ENCODE measurements at places on chromosomes 1 and 21. TPM values are rescaled to one million over a fixed set of nuclear protein-coding genes. Genes with fewer than 3 reads are reported as not detected.

DNA sequence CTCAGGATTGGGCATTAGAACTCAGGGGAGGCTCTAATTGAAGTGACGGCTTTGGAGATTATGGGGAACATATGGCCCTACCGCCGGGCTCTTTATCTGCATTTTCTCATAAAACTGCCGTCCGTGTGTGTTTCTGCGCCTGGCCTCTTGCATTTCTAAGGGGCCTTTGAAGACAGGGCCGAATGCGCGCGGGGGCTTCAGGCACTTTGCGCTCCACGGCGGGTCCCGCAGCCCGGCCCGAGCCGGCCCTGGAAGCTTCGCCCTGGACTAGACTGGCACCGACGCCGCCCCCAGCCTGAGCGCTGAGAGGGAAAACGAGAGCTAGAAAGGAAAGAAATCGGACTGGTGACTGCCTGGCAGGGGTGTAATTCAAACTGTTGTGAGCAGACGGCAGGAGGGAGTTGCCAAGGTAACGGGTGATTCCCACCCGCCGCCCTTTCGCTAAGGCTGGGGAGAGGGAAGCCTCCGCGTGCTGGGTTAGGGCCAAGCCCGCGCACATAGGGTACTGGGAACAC lies 120.7 kb downstream of the LMX1A start:
- H3K36me3 ChIP-seq, result no peaks in the 10 kb centered on the region
- DNase-seq, result no peak
- H3K4me3 ChIP-seq, result peak overlapping the region; percentile 44

DNA sequence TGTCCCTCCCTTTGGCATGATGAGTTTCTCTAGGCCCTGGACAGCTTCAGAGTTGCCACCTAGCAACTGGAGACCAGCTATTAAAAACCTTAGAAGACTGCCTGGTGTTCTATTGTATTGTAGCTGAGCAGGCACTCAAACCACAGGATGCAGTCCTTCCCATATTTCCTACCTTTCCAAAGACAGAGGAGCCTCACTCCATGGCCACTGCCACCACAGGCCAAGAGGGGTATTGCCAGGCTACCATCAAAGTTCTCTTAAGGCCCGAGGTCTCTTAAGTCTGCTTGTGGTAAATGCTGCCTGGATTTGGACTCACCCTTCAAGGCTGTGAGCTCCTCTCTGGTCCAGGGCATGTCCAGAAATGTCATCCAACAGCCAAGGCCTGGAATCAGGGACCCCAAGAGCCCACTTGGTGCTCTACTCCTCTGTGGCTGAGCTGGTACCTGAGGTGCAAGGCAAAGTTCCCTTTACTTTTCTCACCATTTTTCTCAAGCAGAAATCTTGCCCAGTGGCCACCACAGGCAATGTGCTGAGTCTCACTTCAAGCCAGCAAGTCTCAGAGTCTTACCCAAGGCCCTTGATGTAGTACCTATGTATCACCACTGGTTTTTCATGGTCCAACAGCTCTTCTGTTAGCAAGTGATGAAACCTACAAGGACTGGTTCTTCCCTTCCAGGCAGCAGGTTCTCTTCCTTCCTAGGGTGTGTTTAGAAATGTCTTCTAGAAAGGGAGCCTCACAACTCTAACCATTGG lies 269.4 kb downstream of the AMY1C start:
- no peaks in the 10 kb centered on the region for H3K4me1 ChIP-seq
- H3K4me3 ChIP-seq, result no peak overlapping the region
- no peak for DNase-seq
- H3K27ac ChIP-seq, result no peak overlapping the region
- no peaks in the 10 kb centered on the region for H3K27me3 ChIP-seq

- H3K36me3 ChIP-seq, result no peaks in the 10 kb centered on the region
- no peaks in the 10 kb centered on the region for H3K27me3 ChIP-seq
- DNase-seq, result no peak
Observed at GRCh38 chr1:53557369-53557768, 98.2 kb downstream of the DMRTB1 start.

DNA sequence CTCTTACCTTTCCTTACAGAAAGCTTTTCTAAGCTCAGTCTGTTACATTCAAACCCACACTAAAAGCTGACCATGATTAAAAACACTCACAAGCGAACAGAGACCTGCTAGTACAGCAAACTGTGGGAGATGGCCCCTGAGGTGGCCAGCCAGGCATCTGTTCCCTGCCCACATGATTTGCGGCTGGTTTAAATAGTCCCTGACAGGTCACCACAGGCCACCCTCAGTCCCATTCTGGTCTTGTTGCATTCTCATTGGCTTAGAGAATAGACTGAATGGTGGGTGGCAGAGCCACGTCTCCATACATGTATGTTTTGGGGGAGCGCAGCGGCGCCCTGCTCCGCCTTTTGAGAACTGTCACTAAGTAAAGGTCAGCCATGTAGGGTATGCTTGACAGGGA lies 2.3 kb upstream of the ACTA1 start:
- H3K27me3 ChIP-seq, result peaks cover 7% of the 10 kb centered on the region
- H3K36me3 ChIP-seq, result no peaks in the 10 kb centered on the region
- no peak overlapping the region for H3K27ac ChIP-seq
- H3K4me3 ChIP-seq, result no peak overlapping the region
- no peak for DNase-seq

DNA sequence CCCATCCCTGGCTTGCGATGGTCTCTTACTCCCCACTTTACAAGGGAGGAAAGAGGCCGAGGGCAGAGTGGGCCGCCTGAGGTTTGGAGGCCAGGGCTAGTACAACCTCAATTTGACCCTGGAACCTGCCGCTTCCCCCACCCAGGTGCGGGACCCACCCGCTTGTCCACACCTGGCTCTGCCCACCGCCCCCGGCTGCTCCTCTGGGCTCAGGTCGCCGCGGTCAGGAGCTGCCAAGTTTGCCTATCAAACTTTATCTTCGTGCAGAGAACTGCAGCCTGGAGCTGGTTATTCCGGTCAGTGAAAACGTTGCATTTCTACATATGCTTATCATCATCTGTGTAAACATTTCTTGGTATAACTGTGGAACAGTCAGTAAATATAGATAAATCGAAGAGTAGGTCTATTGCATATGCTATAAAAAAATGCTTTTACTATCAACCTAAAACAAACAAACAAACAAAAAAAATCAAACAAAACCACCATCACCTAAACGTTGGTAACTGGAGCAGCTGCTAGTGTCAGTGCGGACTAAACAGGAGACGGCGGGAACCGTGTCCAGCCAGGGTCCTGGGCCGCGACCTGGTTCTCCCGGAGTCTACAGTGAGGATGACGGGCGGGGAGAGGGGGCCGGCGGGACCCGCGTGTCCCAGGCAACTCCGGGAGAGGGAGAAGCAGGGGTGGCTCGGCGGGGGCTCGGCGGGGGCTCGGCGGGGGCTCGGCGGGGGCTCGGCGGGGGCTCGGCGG lies 906 bp upstream of the ADARB1 start:
- peaks cover 16% of the 10 kb centered on the region for H3K4me1 ChIP-seq
- H3K27ac ChIP-seq, result peak overlapping the region; percentile 80
- H3K4me3 ChIP-seq, result peak overlapping the region; percentile 98
- no peaks in the 10 kb centered on the region for H3K36me3 ChIP-seq
- no peak for DNase-seq

DNA sequence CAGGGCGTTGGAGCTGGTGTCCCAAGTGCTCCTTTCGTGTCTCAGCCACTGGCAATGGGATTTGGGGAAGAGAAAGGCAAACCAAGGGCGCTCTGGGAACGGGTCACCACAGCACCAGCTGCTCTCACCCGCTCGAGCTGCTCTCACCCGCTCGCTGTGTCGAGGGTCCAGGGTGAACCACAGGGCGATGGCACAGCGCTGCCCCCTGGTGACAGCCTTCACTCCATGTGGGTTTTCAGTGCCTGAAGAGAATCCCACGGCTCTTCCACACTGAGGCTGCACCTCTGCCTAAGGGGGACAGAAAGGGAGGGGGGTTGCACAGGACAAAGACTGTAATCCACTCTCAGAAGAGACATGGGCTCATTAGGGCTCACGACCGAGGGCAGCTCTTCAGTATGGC lies 7.1 kb upstream of the CLDN19 start:
- DNase-seq, result peak; percentile 82
- H3K27me3 ChIP-seq, result no peaks in the 10 kb centered on the region
- peaks cover 57% of the 10 kb centered on the region for H3K36me3 ChIP-seq
- no peaks in the 10 kb centered on the region for H3K4me1 ChIP-seq

- no peaks in the 10 kb centered on the region for H3K4me1 ChIP-seq
- H3K27me3 ChIP-seq, result no peaks in the 10 kb centered on the region
- no peak for DNase-seq
- H3K27ac ChIP-seq, result no peak overlapping the region
- H3K36me3 ChIP-seq, result no peaks in the 10 kb centered on the region
- no peak overlapping the region for H3K4me3 ChIP-seq
Observed at GRCh38 chr1:95282518-95282895, 48.5 kb downstream of the RWDD3 start.

DNA sequence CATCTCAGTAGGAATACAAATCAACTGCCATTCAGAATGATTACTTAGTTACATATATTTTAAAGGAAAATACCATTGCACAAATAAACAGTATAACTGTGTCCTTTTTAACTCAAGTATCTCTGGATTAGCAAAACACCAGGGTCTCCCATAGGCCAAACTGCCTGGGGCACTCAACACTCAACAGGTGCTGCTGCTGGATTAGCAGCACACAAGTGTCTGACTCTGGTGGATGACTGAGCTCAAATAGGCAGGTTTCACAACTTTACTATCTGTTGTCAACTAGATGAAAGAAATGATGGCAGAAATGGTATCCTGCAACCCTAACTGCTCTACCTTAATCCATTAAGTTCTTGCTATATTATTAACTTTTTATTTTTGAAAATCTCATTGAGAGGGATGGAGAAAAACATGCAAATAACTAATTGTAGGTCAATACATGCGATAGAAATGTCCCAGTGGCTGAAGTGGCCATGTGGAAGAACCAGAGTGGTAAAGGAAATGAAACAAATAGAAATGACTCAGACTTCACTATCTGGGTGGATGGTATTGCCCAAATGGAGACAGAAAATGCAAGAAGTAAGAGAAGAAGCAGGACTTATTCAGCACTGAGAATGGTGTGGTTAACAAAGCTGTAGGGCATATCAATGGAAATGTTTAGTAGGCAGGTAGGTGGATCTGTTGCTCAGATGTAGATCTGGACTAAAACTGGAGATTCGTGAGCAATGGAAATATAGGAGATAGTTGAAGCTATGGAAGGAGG lies 90.8 kb upstream of the CCDC190 start:
- DNase-seq, result no peak
- H3K36me3 ChIP-seq, result no peaks in the 10 kb centered on the region
- H3K4me1 ChIP-seq, result no peaks in the 10 kb centered on the region
- no peak overlapping the region for H3K4me3 ChIP-seq
- H3K27me3 ChIP-seq, result no peaks in the 10 kb centered on the region
- H3K27ac ChIP-seq, result no peak overlapping the region

DNA sequence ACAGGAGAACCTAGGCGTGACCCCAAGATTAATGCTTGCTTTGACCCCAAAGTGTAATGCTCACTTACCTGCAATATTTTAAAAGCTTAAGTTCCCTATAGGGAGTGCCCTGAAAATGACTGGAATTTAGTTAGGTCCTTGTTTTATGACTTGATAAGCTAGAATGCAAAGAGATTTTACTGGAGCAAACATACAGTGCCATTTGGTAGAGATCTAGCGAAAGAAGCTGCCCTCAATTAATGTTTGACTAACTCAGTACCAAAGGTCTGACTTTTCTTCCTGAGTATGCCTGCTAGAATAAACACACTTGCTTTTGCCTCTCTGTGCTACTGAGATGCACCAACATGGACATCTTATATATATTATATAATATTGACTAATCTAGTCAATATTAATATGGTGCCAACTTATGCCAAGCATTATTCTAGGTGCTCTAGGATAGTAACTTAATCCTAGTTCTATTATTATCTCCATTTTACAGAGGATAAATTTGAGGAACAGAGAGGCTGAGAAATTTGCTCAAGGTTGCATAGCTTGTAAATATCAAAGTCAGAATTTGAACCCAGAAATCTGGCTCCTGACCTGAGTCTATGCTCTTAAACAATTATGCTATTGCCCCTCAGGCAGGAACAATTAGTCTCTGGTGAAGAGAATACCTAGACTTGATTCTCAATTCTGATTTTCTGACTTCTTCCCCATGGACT lies 18.2 kb downstream of the S100A10 start:
- no peaks in the 10 kb centered on the region for H3K27me3 ChIP-seq
- H3K36me3 ChIP-seq, result no peaks in the 10 kb centered on the region
- no peak for DNase-seq
- no peak overlapping the region for H3K27ac ChIP-seq

- no peaks in the 10 kb centered on the region for H3K36me3 ChIP-seq
- H3K4me1 ChIP-seq, result peaks cover 6% of the 10 kb centered on the region
- H3K4me3 ChIP-seq, result peak overlapping the region; percentile 31
- no peak overlapping the region for H3K27ac ChIP-seq
Observed at GRCh38 chr1:2019571-2020309, 595 bp downstream of the GABRD start.

Gene HSPA6
- total RNA-seq, result 11.0 TPM

GRCh38 chr21:33230545-33231324 lies 997 bp downstream of the IFNAR2 start:
- peak; percentile 70 for DNase-seq
- H3K4me3 ChIP-seq, result peak overlapping the region; percentile 93
- H3K27ac ChIP-seq, result peak overlapping the region; percentile 96
- no peaks in the 10 kb centered on the region for H3K36me3 ChIP-seq
- H3K4me1 ChIP-seq, result peaks cover 28% of the 10 kb centered on the region

- H3K27me3 ChIP-seq, result no peaks in the 10 kb centered on the region
- no peaks in the 10 kb centered on the region for H3K4me1 ChIP-seq
- H3K4me3 ChIP-seq, result no peak overlapping the region
Observed at GRCh38 chr1:104780470-104781078, 1030.9 kb downstream of the AMY1C start.

- H3K27ac ChIP-seq, result no peak overlapping the region
- no peaks in the 10 kb centered on the region for H3K4me1 ChIP-seq
- no peaks in the 10 kb centered on the region for H3K36me3 ChIP-seq
- H3K27me3 ChIP-seq, result no peaks in the 10 kb centered on the region
Observed at GRCh38 chr1:164739189-164739588, 180.2 kb downstream of the PBX1 start.

DNA sequence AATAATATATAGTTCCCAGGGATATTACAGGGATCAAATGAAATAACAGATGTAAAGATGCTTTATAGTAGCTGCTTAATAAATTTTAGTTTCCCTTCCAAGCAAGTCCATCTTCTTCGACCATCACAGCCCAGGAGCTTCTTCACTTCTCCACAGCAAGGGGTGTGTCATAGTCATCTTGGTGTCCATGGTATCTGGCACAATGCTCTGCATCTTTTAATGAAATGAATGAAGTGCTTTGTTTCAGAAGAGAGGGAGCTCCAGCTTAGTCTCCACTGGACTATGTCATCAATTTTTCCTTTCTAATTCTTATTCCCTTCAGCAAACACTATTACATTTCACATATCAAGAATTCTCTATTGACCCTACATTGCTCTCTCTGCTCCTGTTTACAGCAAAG lies 4.9 kb upstream of the MACF1 start:
- no peaks in the 10 kb centered on the region for H3K27me3 ChIP-seq
- no peak overlapping the region for H3K27ac ChIP-seq
- no peak for DNase-seq
- no peak overlapping the region for H3K4me3 ChIP-seq
- peaks cover 59% of the 10 kb centered on the region for H3K4me1 ChIP-seq

- no peak overlapping the region for H3K27ac ChIP-seq
- no peaks in the 10 kb centered on the region for H3K4me1 ChIP-seq
- no peak overlapping the region for H3K4me3 ChIP-seq
- peaks cover 39% of the 10 kb centered on the region for H3K36me3 ChIP-seq
Observed at GRCh38 chr1:26941311-26941710, 19.0 kb downstream of the KDF1 start.

Gene PCP4L1
- 5.1 TPM for total RNA-seq

Gene KRTAP12-2
- not detected for total RNA-seq

Gene APCS
- total RNA-seq, result not detected

GRCh38 chr1:168235548-168235885 lies 9.7 kb downstream of the SFT2D2 start:
- H3K4me3 ChIP-seq, result no peak overlapping the region
- peaks cover 15% of the 10 kb centered on the region for H3K4me1 ChIP-seq
- no peak for DNase-seq

All from upper lobe of left lung (tissue), 6 donors.